Activated CD4-positive, alpha-beta memory T cell treated with anti-CD3 and anti-CD28 coated beads for 36 hours (primary cell): ENCODE measurements at places on chromosomes 16 and 17. TPM values are rescaled to one million over a fixed set of nuclear protein-coding genes. Genes with fewer than 3 reads are reported as not detected.

RAB40C gene
- total RNA-seq: 10.6 TPM

CA5A gene
- not detected for total RNA-seq

GAST gene
- not detected for total RNA-seq

NPB gene
- total RNA-seq: not detected

HP gene
- total RNA-seq: not detected

CORO6 gene
- 21.3 TPM for total RNA-seq

KRT34 gene
- total RNA-seq: not detected

EFCAB5 gene
- total RNA-seq: 0.24 TPM

NTN1 gene
- 0.31 TPM for total RNA-seq

TP53TG3 gene
- not detected for total RNA-seq

DNA sequence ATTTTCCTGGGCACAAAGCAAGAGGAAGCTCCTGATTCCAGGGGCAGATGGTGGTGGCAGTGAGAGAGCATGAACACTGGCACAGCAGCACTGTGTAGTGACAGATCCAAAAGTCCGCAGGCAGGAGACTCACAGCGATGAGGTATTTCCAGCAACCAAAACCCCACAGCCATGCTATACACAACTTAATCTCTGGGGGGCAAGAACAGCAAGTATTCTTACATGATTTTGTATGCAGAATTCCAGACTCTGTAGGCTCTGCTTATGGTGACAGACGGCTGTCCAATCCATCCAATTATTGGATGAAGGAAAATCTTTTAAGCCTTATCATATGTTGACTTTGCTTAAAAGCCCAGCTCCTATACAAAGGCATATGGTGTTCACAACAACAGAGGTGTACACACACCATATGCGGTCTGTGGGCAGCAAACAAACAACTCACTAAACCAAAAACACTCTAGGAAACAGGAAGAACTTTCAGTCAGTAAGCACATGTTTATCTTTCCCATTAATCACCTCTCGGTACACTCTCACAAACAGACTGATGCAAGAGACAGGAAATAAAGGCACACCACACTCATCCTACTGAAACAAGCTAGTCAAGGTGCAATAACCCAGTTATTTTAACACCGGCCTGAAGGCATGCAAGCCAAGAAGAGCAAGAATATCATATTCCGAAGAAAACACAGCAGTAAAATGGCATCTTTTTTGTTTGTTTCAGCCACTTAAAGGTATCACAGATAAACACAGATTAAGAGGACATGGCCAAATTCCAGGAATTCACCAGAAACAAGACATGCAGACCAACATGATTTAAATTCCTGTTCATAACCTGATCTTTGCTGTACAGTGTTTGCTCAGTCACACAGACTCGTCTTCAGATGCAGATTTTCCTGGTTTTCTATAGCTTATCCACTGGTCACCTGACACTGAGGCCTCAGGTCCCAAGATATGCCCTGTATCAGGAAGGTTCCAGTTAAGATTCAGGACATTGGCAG, 47.8 kb downstream of the ERN1 start:
- no peaks in the 10 kb centered on the region for H3K27me3 ChIP-seq
- peaks cover 31% of the 10 kb centered on the region for H3K36me3 ChIP-seq
- peaks cover 29% of the 10 kb centered on the region for H3K4me1 ChIP-seq
- H3K27ac ChIP-seq: no peak overlapping the region
- DNase-seq: peak; percentile 74

- DNase-seq: no peak
- peaks cover 15% of the 10 kb centered on the region for H3K4me1 ChIP-seq
- no peak overlapping the region for H3K4me3 ChIP-seq
Measured at GRCh38 chr17:78882540-78883088, 20.4 kb downstream of the CEP295NL start.

GRCh38 chr16:2494616-2495015, 19.1 kb upstream of the ATP6V0C start:
- H3K4me3 ChIP-seq: no peak overlapping the region
- H3K4me1 ChIP-seq: no peaks in the 10 kb centered on the region
- H3K36me3 ChIP-seq: no peaks in the 10 kb centered on the region
- H3K27me3 ChIP-seq: no peaks in the 10 kb centered on the region

- peaks cover 2% of the 10 kb centered on the region for H3K27me3 ChIP-seq
- no peak for DNase-seq
- no peaks in the 10 kb centered on the region for H3K36me3 ChIP-seq
- H3K4me1 ChIP-seq: no peaks in the 10 kb centered on the region
- no peak overlapping the region for H3K27ac ChIP-seq
Measured at GRCh38 chr17:55988861-55989260, 164.4 kb upstream of the ANKFN1 start.

- H3K4me1 ChIP-seq: no peaks in the 10 kb centered on the region
- no peaks in the 10 kb centered on the region for H3K36me3 ChIP-seq
- H3K27me3 ChIP-seq: peaks cover 9% of the 10 kb centered on the region
- no peak for DNase-seq
- H3K27ac ChIP-seq: no peak overlapping the region
Measured at GRCh38 chr16:54647725-54648221, 282.9 kb upstream of the IRX5 start.

DNA sequence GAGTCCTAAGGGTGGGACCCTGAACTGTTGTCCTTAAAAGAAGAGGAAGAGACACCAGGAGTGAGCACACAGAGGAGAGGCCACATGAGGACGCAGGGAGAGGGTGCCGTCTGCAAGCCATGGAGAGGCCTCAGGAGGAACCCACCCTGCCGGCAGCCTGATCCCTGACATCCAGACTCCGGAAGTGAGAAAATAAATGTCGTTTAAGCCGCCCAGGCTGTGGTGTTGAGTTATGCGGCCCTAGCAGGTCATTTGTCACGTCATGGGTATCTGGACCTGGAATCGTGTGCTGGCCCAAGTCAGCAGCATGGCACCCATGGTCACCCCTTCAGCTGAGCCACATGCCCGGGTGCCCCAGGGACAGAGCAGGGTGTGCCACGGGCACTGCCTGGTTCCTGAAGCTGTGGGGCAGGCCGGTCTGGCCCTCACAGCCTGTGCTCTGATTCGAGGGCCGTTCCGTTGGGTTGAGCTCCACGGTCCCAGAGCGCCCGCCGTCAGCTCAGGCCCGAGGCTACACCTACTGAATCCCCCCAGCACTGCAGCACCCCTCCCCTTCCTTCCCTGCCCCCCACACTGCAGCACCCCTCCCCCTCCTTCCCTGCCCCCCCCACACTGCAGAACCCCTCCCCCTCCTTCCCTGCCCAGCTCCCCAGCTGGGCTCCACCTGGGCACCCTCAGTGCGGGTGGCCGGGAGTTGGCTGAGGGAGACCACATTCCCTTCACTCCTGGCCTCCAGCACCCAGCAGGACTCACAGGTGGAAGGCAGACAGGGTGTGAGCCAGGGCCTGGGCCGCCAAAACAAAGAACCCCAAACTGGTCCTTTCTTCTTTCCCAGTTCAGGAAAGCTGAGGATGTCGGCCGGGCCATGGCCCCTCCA, 2.7 kb upstream of the CCDC57 start:
- H3K4me3 ChIP-seq: peak overlapping the region; percentile 23
- no peaks in the 10 kb centered on the region for H3K36me3 ChIP-seq
- peaks cover 33% of the 10 kb centered on the region for H3K4me1 ChIP-seq
- DNase-seq: no peak
- no peaks in the 10 kb centered on the region for H3K27me3 ChIP-seq
- peak overlapping the region; percentile 67 for H3K27ac ChIP-seq

DNA sequence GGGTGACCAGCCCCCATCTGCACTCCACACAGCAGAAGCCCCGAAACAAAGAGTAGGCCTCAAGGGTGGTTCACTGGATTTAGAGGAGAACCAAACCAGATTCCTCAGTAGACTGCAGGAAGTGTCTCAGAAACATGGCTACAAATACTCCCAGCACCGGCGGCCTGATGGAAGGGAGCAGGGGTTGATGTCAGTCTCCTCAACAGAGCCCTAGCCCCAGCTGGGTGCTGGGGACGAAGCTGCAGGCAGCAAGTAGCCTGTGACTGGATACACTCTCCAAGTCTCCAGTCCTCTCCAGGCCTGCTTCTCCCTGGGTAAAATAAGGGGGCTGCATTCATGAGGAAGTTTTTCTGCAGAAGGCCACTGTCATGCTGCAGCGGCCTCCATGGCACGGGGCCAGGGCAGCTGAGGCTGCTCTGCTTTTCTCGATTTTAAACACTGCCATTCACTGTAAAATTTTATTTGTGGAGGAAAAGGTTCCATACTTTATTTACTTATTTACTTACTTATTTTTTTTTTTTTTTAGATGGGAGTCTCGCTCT, 36.7 kb upstream of the SREBF1 start:
- H3K36me3 ChIP-seq: no peaks in the 10 kb centered on the region
- H3K27me3 ChIP-seq: no peaks in the 10 kb centered on the region
- no peak overlapping the region for H3K4me3 ChIP-seq
- H3K4me1 ChIP-seq: no peaks in the 10 kb centered on the region
- DNase-seq: no peak
- H3K27ac ChIP-seq: no peak overlapping the region

DNA sequence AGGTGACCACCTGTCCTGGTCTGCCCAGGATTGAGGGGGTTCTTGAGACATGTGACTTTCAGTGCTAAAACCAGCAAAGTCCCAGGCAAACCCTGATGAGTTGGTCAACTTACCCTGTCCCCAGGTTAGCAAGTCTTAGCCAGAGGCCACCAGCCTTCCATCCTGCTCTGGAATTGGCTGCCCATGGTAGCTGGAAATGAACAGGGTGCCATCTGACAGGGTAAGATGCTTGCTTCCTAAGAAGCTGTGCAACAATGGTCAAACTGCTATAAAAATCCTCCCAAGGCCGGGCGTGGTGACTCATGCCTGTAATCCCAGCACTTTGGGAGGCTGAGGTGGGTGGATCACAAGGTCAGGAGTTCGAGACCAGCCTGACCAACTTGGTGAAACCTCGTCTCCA, 22.8 kb upstream of the MTMR4 start:
- DNase-seq: no peak
- no peak overlapping the region for H3K27ac ChIP-seq
- H3K4me3 ChIP-seq: no peak overlapping the region
- H3K27me3 ChIP-seq: peaks cover 11% of the 10 kb centered on the region

GRCh38 chr16:74280448-74280847, 16.2 kb upstream of the PSMD7 start:
- no peak overlapping the region for H3K4me3 ChIP-seq
- H3K27ac ChIP-seq: no peak overlapping the region
- peaks cover 6% of the 10 kb centered on the region for H3K36me3 ChIP-seq

DNA sequence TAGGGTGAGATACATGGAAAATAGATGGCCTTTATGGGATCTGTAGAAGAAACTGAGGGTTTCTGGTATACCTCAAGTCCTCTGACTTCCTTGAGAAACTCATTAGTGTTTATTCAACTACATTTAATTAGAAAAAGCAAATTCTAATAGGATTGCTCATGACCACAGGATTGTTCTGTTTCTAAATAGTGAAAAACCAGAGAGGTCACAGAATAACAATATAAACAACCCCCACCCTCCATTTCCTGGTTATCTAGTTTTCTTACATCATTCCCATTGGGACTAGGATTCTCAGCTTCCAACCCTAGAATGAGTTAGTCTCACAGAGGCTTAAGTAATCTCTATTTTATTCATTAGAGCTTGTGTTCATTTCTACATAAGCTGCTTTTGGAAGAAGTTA, 30.0 kb downstream of the SF3B3 start:
- H3K4me1 ChIP-seq: peaks cover 10% of the 10 kb centered on the region
- peaks cover 72% of the 10 kb centered on the region for H3K36me3 ChIP-seq
- peak overlapping the region; percentile 50 for H3K27ac ChIP-seq
- no peak overlapping the region for H3K4me3 ChIP-seq
- no peaks in the 10 kb centered on the region for H3K27me3 ChIP-seq
- no peak for DNase-seq

DNA sequence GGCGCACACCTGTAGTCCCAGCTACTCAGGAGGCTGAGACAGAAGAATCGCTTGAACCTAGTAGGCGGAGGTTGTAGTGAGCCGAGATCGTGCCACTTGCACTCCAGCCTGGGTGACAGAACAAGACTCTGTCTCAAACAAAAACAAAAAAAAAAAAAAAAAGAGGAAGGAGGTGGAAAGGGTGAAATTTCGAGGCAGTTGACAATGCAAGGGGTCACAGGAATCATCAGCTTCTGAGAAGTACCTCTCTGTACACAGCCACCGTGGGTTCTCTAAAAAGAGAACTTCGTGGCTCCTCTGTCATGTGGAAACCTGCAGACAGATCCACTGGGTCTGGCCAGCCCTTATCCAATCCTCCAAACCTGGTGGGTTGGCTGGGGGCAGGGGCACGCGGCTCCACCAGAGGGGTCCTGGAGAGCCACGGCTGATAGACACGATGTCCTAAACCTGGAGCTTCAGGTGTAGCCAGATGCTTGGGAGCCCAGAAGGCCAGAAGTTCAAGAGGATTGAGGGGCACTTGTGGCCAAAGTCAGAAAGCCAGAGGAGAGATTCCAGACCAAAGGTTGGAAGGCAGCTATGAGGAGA, 540 bp upstream of the CD300LF start:
- DNase-seq: no peak
- H3K4me3 ChIP-seq: no peak overlapping the region
- peaks cover 5% of the 10 kb centered on the region for H3K4me1 ChIP-seq

DNA sequence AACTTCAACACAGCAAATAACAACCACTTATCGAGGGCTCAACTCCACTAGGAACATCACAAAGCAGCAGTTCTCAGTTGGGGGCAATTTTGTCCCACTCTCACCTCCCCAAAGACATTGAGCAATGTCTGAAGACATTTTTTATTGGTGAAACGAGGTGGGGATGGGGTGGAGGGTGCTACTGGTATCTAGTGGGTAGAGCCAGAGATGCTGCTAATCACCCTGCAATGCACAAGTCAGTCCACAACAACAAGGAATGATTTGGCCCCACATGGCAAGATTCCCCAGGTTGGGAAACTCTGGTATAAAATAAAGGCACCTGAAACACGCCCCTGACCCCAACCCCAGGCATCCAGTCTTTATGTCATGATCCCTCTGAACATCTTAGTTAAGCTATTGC, 33.3 kb downstream of the TLE7 start:
- H3K27ac ChIP-seq: no peak overlapping the region
- H3K4me3 ChIP-seq: no peak overlapping the region
- DNase-seq: no peak
- peaks cover 8% of the 10 kb centered on the region for H3K4me1 ChIP-seq
- H3K27me3 ChIP-seq: peaks cover 25% of the 10 kb centered on the region

DNA sequence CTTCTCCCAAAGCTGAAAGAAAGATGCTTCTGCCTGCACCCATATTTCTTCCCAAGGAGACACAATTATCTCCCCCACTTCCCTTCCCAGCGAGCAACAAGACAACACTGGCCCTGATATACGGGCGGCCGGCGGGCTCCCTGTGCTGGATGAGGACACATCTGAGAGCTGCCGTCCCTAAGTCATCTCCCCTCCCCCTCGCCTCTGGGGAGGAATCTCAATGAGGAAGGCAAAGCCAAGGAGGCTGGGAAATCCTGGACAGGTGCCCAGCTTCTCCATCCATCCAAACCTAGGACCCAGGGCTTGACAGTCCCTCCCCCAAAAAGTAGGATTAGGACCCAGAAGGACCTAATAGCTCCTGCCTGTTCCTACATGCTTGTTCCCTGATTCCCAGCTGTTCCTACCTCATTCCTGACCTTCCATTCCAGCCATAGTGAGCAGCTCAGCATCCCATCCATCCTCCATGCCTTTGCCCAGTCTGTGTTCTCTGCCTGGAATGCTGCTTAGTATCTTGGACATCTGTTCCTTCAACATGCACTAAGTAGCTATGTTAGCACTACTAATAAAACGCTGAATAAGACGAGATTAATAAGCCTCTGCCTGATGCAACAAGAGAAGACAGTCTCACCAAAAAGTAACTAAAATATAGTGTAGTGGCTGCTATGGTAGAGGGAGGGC, 167.9 kb downstream of the CCT6B start:
- H3K4me3 ChIP-seq: no peak overlapping the region
- H3K27me3 ChIP-seq: peaks cover 7% of the 10 kb centered on the region
- H3K36me3 ChIP-seq: no peaks in the 10 kb centered on the region
- no peak overlapping the region for H3K27ac ChIP-seq
- no peaks in the 10 kb centered on the region for H3K4me1 ChIP-seq
- no peak for DNase-seq

GRCh38 chr17:81397314-81398175, 2.3 kb downstream of the BAHCC1 start:
- peaks cover 2% of the 10 kb centered on the region for H3K36me3 ChIP-seq
- no peak for DNase-seq
- H3K27ac ChIP-seq: peak overlapping the region; percentile 21
- peaks cover 27% of the 10 kb centered on the region for H3K4me1 ChIP-seq
- H3K4me3 ChIP-seq: peak overlapping the region; percentile 31
